Osteoblast (primary cell): ENCODE measurements at places on chromosomes 11 and 22.

DNA sequence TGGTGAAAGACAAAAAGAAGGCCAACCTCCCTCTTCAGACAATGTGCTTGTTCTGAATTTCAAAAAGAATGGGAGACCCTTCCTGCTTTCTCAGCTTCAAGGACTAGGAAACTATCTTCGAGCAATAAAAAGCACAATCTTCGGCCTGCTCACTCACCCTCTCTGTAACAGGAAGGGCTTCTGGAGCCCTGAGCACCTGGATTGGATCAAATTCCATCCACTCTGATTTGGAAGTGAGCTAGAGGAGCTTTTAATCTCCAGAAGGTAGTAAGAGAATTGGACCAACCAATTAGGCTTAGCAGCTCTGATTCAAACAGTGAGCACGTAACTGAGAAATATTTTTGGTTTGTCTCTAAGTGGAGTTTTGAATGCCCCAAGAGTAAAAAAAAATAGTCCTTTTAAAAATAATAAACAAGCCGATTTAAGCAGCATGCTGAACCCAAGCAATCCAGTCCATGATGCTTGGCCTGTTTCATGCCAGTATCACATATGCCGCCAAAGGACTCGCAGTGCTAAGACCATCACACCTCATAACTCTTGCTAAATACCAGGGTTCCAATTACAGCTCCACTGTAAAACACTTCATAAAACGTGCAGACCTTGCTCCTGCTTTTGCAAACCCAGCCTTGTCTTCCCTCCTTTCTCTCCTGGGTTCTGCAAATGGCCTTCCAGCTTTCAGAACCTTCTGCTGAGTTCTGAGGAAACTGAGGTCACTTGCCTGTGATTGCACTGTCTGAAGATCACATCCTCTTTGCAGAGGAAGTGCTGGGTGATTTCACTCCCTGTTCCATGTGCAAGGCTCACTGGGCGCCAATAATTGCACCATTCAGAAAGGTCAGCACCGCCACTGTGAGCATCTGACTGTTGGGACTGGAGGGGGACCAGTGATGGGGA is 74.4 kb downstream of the SLC1A2 start:
- DNase-seq: no peak

GRCh38 chr11:3984896-3985295 is 109.7 kb upstream of the RRM1 start:
- DNase-seq: no peak

DNA sequence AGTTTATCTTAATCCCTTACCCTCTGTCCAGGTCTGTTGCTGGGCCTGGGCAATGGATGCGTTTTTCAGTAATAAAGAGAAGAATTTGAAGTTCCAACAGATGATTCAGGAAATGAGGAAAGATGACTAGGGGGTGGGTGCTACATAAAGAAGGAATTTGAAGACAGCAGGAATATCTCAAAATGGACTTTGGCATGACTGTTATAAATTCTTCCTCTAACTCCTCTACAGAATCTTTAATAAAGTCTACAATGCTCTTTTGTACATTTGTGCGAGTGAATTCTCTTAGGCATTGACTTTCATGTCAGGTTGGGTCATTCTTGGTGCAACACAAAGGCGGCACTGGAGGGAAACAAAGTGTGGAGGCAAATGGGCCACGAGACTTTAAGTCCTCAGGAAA is 35.1 kb upstream of the PRSS23 start:
- no peak for DNase-seq

DNA sequence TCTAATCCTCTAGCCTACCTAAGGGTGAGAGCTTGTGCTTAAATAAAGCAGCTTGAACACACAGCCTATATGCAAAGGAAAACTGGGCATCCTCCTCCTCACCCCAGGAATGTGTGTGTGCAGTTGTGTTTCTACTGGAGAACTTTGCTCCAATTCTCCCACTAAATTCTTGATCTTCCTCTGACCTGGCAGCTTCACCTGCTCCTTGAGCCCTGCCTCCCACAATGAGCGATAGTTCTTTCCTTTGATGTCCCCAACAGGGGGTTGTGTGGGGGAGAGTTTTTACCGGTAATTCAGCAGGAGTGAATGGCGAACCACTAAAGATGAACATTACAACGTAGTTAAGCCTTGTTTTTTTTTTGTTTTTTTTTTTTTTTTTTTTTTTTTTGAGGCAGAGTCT is 113.5 kb upstream of the RCN1 start:
- DNase-seq: no peak

- DNase-seq: no peak
These were observed 46.2 kb upstream of the SMCO4 start for GRCh38 chr11:93589347-93589746.

DNA sequence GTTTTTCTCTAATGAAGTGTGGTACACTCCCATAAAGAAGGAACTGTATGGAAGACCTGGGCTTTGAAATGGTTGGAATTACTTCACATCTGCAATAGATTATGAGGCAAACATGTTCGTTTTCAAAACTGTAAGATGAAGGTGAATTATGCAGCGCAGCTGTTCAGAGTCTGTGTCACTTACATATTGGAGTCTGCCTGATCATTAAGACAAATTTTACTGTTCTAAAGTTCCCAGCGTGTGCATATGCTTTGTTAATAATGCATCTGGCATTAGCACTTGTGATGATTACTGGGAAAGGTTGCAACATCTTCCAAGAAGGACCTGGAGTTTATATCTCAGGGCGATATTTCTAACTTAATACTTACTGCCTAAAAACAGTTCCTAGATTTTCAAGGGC is 255.2 kb upstream of the ZC3H12C start:
- no peak for DNase-seq

DNA sequence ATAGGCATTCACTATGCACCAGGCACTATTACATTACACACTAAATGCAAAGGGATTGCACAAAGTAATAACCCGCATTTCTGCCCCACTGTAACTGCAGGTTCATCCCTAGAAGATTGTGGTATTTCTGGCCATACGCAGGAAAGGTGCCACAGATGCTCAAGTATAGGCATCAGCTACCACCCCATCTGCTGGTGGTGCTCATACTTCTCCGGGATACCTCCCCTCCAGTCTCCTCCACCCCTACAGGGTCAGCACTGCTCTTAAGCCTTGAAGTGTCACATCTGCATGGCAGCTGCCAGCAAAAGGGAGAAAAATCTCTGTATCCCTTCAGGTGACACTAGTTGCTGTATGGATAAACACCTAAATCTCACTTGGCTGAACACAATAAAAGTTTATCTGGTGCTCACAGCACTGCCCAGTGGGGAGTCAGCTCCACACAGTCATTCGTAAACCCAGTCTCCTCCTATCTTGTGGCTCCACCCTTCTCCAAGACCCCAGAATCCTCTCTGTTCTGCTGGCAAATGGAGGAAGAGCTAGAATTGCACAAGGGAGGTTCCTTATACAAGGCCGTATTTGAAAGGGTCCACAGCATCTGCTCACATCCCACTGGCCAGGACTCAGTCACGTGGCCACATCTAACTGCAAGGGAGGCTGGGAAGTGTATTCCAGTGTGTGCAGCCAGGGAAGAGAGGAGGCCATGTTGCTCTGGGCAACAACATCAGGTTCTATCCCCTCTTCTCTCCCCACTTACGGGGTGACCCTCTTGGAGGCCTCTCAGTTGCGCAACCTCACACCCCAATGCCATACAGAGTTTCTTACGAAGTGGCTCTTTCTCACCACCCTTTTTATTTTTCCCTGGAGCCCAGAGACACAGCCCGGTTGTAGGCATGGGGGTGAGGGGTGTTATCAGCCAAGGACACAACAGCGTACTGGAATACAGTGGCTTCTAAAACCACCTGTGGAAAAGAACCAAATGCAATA is 114.7 kb downstream of the BUD13 start:
- DNase-seq: no peak

DNA sequence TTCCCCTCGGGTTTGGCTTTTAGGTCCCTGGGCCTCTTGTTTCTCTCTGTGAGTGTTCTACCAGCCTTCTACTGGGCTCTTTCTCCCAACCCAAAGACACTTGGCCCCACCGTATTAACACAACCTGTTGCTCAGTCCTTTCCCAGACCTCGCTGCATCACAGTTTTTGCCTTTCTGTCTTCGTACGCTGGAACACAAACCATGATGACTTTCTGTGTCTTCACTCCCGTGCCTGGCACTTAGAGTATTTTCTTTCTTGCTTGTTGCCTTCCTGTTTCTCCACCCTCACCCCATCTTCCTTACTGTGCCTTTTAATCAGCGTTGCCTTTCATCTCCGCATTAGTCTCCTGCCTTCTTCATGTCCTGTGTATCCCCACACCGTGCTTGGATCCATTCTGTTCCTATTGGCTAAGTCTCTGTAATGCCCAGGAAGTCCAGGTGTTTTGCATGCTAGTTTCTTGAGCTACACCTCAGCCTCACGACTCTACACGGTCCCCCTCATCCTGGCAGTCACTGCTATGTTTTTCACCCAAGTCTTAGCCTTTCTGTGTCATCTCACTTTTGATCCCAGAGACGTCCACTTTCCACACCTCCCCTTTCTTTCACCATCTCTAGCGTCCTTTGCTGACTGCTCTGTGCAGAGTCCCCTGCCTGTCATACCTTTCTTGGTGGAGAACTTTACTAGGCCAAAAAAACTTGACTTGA is 1.6 kb downstream of the MARK2 start:
- peak; percentile 81 for DNase-seq

DNA sequence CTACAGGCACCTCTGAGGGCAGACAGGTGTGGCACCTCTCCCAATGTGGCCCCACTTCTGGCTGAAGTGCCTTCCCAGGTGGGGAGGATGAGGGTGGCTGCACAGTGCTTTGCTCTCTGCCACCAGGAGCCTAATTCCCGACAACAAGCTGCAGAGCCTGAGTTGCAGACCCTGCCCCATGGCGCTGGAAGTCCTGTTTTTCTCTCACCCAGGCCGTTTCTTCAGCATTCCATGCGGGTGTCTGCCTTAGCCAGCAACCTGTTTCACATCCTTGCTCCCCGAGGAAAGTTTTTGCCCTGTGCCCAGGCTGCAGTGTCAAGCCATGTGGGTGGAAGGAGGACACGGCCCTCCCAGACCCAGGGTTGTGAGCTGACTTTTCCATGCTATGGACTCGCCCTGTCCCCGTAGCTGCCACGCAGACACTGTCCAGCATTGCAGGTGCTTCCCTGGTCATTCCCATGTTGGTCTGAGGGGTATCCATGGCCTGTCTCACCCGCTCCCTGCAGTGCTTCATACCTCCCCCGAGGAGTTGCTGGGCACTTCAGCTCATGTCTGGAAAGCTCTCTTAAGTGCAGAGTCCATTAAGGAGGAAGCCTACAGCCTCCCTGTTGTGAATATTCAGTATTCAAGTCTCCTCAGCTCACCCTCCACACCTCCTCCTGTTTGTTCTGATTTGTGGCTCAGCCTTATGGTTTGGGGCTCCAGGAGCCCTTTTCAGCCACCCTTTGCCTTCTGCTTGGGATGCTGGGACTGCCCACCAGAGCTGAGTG is 2.9 kb downstream of the DAGLA start:
- DNase-seq: no peak

DNA sequence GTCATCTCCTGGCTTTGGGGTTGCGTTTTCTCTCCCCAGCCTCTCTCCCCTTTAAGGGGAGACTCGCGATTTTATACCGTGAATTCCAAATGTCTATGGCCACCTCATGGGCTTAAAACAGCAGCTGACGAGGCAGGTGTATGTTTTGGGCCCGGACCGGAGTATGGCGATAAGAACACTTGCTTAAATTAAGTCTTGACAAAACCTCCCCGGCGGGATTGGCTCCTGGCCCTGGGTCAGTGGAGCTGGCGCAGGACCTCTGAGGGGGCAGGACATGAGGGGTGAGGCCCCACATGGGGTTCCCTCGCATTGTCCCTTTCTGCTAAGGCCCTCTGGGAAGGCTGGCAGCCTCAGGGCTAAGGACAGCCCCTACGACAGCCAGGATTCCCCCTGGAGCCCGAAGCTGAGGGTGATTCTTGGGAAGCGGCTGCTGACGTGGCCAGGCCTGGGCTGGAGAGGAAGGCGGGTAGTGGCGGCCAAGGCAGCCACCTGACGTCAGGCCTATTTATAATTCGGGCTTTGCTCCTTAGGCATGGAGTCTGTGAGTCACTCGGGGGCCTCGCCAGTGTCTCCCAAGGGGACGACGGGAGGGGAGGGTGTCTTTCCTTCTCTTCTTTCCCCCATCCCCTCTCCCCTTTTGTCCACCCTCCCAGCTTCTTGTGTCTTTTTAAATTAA is 12.7 kb downstream of the MYO18B start:
- peak; percentile 98 for DNase-seq

GRCh38 chr22:23230348-23231068 is 50.2 kb downstream of the BCR start:
- DNase-seq: no peak

GRCh38 chr22:46148816-46149511 is 1.4 kb upstream of the PPARA start:
- peak; percentile 79 for DNase-seq

GRCh38 chr11:19869466-19869865 is 156.8 kb downstream of the NAV2 start:
- DNase-seq: no peak

DNA sequence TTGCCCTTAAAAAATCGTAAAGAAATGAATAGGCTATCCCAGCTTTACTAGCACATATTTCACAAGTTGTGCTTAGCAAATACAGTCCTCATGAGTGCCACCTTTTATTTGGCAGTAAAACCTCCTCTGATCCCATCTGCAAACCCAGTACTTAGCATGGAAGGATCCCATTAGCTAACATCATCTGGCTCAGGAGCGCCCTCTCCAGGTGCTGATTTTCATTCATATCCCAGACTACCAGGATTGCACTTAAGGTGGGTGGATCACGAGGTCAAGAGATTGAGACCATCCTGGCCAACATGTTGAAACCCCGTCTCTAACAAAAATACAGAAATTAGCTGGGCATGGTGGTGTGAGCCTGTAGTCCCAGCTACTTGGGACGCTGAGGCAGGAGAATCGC is 76.1 kb upstream of the PAX6 start:
- no peak for DNase-seq

DNA sequence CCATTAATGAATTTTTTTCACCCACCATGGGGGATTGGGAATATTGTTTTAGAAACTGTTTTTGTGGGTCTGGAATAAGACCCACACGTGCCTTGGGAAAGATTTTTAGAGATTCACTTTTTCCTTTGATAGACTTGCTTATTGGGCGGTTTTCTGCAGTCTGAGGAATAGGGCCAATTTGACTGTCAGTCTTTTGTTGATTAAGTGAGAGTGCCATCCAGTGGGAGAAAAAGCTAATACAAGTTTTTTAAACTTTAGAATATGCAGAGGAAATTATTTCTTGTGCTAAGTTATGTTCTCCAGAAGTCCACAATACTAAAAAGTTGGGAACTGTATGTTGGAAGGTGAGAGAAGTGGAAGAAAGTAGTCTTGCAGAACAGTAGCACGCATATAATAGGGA is 56.1 kb downstream of the PRMT3 start:
- DNase-seq: peak; percentile 1

DNA sequence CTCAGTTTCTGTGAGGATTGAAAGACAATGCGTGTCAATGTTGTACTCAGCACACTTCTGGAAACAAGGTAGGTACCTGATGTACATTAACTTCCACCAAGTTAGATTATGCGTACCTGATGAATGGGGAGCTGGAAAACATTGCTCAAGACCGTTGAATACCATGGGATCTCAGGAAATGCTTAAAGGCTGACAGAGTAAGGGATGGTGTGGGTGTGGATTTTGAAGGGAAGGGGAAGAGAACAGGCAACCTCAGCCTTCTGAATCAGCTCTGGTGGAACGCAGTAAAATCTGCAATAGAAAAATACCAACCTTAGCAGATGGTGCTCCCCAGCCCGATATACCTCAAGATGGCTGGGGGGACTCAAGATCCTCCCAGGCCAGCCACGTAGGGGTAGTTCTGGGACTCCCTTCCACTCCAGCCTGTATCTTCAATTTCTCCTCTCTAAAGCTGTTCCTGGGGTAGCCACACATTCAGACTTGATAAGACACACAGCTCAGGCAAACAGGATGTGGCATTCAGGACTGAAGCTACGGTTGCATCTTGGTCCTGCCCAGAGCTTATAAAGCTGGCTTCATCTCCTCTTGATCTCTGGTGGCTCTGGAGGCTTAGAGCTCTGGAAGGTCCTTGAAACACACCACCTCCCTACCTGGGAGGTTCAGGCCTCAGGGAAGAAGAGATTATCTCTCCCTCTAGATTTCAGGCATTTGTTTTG is 111.8 kb downstream of the CTNND1 start:
- DNase-seq: no peak
